ENCODE measurements at places on chromosomes 13 and 19.

DNA sequence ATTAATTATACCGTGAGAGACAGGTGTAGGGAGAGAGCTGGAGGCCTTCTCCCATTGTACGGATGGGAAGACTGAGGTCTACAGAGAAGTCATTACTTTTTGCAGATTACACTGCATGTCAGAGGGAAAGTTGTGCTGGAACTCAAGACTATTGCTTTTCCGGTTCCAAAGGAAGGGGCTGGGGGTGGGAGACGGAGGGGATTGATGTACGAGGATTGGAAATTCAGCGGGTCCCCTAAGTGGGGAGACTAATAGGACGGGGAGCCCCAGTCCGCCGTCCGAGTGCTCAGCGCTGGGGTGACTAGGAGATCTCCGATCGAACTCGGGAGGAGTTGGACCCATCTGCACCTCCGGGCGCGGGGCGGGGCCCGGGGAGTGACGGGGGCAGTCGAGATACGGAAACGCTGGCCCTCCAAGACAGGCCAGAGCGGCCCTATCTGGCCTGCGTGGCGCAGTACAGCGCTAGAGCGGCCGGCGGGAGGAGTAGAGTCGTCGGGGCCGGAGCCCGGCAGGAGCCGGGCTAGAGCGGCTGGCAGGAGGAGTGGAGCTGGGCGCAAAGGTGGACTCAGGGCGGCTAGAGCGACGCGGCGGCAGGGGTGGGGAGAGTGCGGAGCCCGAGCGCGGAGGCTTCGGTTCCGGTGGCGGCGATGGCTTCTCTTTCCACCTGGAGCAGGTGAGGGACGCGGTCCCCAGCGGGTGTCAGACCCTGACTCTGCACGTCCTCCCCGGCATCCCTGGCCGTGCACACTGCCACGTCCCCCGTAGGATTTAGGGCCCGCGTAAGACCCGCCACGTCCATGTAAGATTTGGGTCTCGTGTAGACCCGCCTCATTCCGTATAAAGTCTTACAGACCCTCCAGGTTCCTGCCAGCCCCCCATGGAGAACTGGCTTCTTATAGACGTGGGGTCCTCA is 1.1 kb downstream of the ARHGEF1 start:
- peak; percentile 80 for DNase-seq

DNA sequence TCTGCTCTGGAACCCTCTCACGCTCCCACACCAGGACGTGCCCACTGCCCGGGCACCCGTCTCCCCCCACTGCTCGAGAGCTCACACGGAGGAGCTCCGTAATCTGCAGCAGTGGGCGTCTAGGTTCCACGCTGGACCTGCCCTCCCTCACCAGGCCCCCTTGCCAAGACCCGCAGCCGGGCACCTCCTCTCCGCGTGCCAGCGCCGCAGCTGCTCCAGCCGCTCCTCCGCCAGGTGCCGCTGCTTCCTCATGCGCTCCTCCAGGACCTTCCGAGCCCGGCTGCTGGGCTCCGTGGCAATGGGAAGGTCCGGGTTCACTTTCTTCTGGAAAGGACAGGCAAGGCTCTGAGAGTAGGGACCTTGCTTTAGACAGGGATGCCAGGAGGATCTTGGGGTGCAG is 35.0 kb upstream of the MATK start:
- DNase-seq, result no peak

DNA sequence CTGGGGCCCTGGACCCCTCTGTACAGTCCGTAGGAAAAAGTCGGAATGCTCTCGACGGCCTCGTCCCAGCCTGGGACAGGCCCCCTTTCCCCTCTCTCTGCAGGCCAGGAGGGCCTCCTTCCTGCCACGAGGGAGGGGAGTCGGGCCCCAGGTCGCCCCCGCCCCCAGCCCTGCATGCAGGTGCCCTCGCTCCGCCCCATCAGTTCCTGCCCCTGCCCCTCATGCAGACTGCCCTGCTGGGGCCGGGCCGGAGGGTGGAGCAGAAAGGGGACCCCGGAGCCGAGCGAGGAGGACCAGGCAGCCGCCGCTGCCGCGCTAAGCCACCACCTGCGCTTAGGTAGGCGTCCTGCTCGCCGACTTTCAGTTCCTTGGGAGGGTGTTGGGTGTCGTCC is 7.3 kb downstream of the LYL1 start:
- no peak for DNase-seq

- DNase-seq, result no peak
Observed at GRCh38 chr13:64248371-64249065, 2832.9 kb upstream of the PCDH20 start.

DNA sequence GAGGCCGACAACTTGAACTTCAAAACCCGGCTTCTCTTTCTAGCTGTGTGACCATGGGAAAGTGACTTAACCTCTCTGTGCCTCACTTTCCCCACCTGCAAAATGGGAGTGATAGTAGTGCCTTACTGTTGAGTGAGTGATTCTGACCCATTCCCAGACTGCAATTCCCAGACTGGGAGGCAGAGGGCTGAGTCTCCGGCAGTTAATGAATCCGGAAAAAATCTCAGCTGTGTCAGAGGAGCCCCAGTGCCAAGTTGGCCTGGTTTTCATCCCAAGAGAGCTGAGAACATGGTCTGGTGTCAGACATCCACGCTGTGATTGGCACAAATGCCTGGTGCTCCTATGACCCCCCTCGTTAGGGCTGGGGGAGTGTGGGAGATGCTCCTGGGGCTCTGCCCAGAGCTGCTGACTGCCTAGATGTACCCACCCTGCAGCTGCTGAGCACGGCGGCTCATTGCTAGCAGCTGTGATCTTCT is 50.0 kb downstream of the PIN1 start:
- DNase-seq, result no peak

- no peak for DNase-seq
Observed at GRCh38 chr19:15998166-15998565, 49.4 kb downstream of the OR10H4 start.

DNA sequence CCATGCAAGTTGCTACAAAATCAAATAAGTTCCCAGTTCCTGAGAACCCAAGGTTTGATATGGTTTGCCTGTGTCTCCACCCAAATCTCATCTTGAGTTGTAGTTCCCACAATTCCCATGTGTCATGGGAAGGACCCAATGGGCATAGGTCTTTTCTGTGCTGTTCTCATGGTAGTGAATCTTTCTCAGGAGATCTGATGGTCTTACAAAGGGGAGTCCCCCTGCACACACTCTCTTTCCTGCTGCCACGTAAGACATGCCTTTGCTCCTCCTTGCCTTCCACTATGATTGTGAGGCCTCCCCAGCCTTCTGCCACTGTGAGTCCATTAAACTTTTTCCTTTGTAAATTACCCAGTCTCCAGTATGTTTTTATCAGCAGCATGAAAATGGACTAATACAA is 28.5 kb upstream of the TSHZ3 start:
- no peak for DNase-seq

GRCh38 chr13:42398533-42398932 is 126.6 kb downstream of the AKAP11 start:
- DNase-seq, result no peak

- DNase-seq, result no peak
Observed at GRCh38 chr13:98983182-98983581, 5.3 kb upstream of the DOCK9 start.

DNA sequence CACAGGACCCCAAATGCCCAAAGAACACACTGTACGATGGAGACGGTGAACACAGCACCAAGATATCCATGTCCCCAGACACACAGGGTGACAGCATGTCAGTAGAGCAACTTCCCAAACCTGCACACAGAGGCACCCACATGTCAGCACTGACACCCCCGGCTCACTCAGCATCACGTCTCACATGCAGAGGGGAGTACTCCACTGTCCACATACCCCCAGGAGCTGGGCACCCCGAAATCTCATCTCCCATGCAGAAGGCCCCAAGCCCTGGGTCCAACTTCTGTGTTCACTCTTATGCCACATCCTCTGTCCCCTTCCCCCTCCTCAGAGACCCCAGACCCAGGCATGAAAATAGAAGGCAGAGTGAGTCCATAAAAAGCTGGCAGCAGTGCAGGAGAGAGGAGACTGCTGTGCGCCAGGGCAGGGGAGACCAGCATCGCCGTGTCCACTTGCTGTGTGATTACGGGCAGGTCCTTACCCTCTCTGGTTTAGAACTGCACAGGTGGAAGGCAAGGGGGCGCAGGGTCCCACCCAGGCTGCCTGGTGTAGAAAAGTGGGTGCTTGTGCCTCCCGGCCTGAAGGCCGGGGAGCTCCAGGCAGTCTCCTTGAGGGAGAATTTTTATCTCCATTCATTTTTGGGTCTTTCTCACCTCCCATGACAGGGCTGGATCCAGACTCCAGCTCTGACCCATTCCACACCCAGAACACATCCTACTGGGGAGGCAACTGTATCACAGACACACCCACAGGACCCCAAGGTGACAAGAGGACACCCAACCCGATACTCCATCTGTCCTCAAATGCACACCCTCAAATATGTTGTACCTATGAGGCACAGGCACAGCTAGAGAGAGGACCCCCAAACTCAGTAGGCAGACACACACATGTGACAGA is 17.0 kb downstream of the ERFL start:
- DNase-seq, result no peak

DNA sequence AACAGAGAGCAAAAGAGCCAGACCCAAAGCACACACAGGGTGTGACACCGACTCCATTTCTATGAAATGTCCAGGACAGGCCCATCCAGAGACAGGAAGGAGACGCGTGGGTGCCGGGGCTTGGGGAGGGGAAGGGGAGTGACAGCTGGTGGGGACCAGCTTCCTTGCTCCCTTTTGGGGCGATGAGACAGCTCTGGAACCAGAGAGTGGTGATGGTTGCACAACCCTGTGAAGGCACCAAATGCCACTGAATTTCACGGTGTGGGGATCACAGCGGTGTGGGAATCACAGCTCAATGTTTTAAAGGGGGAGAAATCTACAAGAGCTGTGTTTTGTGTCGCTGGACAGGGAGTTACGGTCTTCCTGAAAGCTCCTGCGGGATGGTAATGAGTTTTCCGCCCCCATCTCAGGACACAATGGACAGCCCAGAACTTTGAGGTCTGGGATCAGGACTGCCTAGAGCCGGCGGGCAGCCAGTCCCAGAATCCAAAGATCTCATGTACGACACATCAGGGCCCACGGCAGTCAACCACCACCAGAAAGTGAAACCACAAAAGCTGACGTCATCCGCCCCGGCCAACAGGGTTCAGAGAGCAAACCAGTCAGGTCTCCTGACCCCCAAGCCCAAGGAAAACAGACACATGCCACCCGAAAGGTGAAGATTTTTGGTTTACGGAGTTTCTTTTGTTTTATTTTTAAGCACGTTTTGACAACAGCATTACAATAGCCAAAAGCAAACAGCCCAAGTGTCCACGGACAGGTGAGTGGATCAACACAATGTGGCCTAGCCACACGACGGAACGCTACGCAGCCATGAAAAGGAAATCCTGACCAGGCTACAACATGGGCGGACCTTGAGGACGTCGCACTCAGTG is 7.3 kb downstream of the SGTA start:
- peak; percentile 58 for DNase-seq

GRCh38 chr19:41945135-41945766 is 13.9 kb downstream of the RABAC1 start:
- peak; percentile 82 for DNase-seq

DNA sequence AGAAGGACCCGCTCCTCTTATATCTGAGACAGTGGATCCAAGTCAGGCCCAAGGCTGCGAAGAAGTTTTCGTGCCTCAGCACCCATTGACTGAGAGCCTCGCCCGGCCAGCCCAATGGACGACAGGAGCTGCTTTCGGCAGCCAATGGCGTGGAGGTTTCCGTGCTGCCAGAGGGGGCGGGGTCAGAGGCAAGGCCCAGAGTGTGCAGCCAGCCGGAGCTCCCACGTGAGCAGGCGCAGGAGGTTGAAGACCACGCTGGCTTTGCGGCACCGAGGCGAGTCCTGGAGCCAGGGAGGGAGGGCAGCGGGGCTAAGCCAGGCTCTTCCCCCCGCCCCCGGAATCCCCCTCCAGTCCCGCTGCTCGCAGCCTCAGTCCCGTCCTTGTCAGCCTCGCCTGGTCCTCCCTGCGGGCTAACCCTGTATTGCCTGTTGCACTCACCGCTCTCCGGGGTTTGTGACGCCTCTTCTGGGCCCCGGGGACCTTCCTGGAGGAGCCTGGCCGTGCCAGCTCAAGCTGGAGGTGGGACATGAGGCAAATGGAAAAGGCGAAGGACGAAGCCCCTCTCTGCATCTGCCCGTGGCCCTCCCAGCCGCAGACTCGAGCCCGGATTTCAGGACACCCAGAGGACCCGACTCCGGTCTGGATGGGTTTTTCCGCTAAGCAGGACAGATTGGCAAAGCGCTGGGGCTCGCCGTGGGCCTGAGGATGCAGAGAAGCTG is 1.5 kb downstream of the IFNL4 start:
- no peak for DNase-seq

DNA sequence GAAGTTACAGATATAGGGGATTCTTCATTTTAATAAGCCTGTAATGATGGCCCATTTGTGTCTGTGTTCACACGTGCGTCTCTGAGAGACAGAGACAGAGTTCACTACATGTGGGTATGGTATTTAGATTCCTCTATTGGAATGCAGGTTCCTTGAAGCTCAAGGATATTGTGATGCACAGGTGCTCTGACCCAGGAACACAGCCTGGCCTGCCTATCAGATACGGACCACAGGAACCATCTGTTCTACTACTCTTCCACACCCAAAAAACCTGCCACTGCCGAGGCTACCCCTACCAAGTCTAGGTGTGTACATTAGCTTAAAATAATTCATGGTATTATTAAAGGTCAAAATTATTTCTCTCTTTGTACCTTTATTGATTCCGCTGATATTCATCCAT is 289.2 kb downstream of the ATP8A2 start:
- DNase-seq, result no peak

DNA sequence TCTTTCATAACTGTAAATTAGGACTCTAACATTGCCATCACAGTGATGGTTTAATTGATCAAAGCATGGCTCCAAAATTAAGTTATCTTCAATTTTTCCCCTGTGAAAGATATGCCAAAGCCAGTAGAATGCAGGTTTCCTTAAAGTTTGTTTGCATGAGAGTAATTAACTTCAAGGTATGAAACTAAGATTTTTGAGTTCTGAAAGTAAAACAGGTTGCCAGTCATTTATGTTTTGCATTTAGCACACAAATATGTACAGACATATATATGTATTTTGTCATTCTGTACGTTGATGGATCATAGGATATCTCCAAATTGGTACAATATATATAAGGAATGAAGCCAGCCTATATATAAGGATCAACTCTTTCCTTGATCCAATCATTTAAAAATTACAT is 23.6 kb upstream of the NDFIP2 start:
- no peak for DNase-seq

- DNase-seq, result no peak
Observed at GRCh38 chr13:18949489-18949761, 232.2 kb downstream of the TUBA3C start.

DNA sequence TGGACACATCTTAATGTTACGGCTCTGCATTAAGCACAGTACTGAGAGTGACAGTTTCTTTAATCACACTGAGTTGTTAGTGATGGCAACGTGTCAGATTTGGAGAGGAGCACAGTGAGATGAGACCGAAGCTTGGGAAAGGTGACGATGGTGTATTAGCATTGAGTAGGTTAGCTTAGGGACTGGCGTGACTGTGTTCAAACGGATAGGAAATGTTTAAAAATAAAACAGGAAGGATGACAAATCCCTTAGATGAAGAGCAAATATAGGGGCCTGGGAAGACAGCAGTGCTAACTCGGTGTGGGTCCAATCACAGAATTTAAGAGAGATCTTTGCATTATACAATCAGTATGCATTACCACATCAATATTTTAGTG is 384.3 kb downstream of the HS6ST3 start:
- no peak for DNase-seq

- no peak for DNase-seq
Observed at GRCh38 chr19:31589109-31589508, 239.9 kb upstream of the TSHZ3 start.

Measured in stimulated activated CD8-positive, alpha-beta memory T cell treated with anti-CD3 and anti-CD28 coated beads, Interleukin-12 subunit alpha, Interleukin-12 subunit beta, amount 100 ng/mL, for 1 hour (primary cell).